ENCODE measurements at places on chromosomes 11 and 22. TPM values are rescaled to one million over a fixed set of nuclear protein-coding genes. Genes with fewer than 3 reads are reported as not detected.

Gene SMC1B
- not detected for total RNA-seq

Gene DRD4
- 1.2 TPM for total RNA-seq

DNA sequence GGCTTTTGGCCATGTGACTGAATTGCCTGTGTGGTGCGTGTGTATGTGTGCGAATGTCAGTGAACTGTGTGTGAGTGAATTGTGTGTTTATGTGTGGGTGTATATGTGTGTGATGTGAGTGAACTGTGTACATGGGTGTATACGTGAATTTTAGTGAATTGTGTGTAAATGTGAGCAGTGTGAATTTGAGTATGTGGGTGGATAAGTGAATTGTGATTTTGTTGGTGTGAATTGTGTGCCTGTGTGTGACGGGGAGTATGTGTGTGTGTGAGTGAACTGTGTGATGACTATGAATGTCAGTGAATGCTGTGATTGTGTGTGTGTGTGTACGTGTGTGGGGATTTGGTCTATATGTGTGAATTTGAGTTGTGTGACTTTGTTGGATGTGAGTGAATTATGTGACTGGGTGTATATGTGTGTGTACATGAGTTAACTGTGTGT, 3.5 kb downstream of the DDTL start:
- no peaks in the 10 kb centered on the region for H3K4me1 ChIP-seq
- H3K4me3 ChIP-seq, result no peak overlapping the region
- H3K27ac ChIP-seq, result no peak overlapping the region
- H3K27me3 ChIP-seq, result no peaks in the 10 kb centered on the region

GRCh38 chr11:130237282-130238006, 77.3 kb downstream of the ZBTB44 start:
- H3K36me3 ChIP-seq, result peaks cover 51% of the 10 kb centered on the region
- no peak overlapping the region for H3K27ac ChIP-seq
- no peak overlapping the region for H3K4me3 ChIP-seq
- no peak for DNase-seq

DNA sequence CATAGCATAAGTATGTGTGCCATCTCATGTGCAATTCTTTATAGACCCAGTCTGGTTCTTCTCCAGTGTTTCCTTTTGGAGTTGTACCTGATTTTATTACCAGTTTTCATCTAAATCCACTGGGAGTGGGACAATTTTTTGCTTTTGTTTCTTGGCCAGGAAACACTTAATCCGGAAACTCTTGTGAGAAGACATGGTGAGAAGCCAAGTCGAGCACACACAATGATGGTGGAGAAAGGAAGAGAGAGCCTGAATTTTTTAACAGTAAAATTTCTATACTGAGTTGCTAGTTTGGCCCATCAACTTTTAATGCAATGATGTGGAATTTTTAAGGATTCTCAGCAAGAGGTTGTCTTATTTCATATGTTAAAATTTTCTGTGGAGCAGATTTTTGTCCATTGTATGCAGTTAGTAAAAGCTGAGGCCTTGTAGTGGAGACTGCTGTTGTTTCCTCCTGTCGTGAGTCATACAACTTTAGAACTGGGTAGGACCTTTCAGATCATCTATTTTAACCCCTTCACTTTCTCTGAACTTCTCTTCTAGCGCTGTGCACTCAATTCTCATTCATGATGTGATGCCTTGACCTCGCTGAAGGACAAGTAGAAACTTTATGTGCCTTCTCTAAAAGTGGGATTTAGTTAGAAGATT, 17.1 kb downstream of the FAR1 start:
- H3K36me3 ChIP-seq, result no peaks in the 10 kb centered on the region
- no peak overlapping the region for H3K27ac ChIP-seq
- H3K4me3 ChIP-seq, result no peak overlapping the region
- H3K4me1 ChIP-seq, result no peaks in the 10 kb centered on the region
- no peak for DNase-seq
- no peaks in the 10 kb centered on the region for H3K27me3 ChIP-seq

Gene CASTOR1
- 15.9 TPM for total RNA-seq

Gene MIOX
- total RNA-seq, result not detected

GRCh38 chr11:32034680-32035079, 56.2 kb upstream of the RCN1 start:
- H3K4me1 ChIP-seq, result no peaks in the 10 kb centered on the region
- no peak for DNase-seq
- H3K27me3 ChIP-seq, result no peaks in the 10 kb centered on the region
- H3K4me3 ChIP-seq, result no peak overlapping the region
- no peak overlapping the region for H3K27ac ChIP-seq

Gene RASGRP2
- 27.6 TPM for total RNA-seq

DNA sequence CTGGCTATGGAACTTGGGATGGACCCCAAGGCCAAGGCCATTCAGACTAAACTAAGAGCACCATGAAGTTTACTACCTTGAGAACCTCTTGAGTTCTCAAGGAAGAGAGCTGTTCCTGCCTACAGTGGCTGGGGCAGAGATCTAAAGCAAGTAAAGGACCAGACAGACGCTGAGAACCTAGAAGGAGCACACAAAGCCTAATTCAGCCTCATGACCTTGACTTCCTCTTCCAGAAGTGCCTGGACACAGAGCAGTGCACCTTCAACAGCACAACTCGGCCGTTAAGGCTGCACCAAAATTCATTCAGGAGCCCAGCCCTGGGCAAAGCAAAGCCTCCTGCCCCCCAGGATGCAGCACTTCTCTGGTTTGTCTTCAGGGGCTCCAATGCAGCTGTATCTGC, 82.9 kb upstream of the AKIP1 start:
- peaks cover 20% of the 10 kb centered on the region for H3K4me1 ChIP-seq
- DNase-seq, result no peak
- H3K27me3 ChIP-seq, result no peaks in the 10 kb centered on the region
- no peak overlapping the region for H3K4me3 ChIP-seq
- H3K27ac ChIP-seq, result no peak overlapping the region

Gene GAL
- not detected for total RNA-seq

- no peak overlapping the region for H3K4me3 ChIP-seq
- H3K36me3 ChIP-seq, result no peaks in the 10 kb centered on the region
- no peak overlapping the region for H3K27ac ChIP-seq
- H3K4me1 ChIP-seq, result no peaks in the 10 kb centered on the region
- peaks cover 7% of the 10 kb centered on the region for H3K27me3 ChIP-seq
- DNase-seq, result no peak
These were observed 9.5 kb downstream of the RBMXL2 start for GRCh38 chr11:7098235-7098832.

DNA sequence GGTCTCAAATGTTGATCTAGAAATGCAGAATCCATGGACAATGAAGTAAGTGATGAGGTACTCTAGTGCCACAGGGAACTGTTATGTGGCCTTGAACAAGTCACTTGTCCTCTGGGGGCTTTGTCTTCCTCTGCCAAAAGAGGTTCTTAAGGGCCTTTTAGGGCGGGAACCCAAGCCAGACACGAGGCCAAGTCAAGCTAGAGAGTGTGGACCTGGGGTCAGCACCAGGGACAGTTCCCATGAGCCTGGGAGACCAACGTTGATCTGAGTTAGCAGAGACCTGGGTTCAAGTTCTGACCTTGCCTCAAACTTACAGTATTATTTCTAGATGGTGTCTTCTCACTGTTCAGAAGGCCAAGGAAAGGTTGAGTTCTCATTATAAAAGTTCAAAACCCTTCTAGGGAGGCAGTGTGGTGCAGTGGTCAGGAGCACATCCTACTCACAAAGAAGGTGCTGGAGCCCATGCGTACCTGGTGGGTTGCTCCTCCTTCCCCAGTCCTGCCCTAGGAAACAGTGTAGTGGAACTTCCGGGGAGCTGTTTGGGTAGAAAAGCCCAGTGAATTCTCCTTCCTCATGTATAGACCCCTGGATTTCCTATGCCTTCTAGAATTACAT, 121.5 kb downstream of the CHST1 start:
- no peak overlapping the region for H3K27ac ChIP-seq
- H3K36me3 ChIP-seq, result no peaks in the 10 kb centered on the region
- peaks cover 3% of the 10 kb centered on the region for H3K27me3 ChIP-seq
- DNase-seq, result no peak
- H3K4me3 ChIP-seq, result no peak overlapping the region

Gene SC5D
- 64.8 TPM for total RNA-seq

DNA sequence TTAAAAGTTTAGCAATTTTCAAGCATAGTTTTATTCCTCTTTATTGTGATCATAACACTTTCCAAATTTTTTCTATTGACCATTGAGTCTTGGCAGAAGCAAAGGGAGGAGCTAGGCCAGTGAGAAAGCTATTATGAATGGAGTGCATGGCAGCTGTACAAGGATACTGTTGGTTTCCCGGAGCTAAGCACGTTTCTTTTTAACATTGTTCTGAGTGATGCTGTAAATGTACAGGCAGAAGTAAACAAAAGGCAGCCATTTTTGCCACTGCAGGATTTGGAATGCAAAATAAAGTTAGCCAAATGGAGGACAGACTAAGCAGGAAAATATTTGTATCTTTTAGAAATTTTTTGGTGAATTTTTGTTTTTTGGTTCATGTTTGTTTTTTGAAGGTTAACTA, 16.2 kb downstream of the CBL start:
- H3K36me3 ChIP-seq, result no peaks in the 10 kb centered on the region
- H3K4me1 ChIP-seq, result no peaks in the 10 kb centered on the region
- no peaks in the 10 kb centered on the region for H3K27me3 ChIP-seq
- no peak overlapping the region for H3K4me3 ChIP-seq
- H3K27ac ChIP-seq, result no peak overlapping the region

Gene FXYD6
- total RNA-seq, result 59.0 TPM

GRCh38 chr22:17639247-17639741, 737 bp downstream of the BCL2L13 start:
- H3K27me3 ChIP-seq, result no peaks in the 10 kb centered on the region
- peaks cover 3% of the 10 kb centered on the region for H3K36me3 ChIP-seq
- H3K4me1 ChIP-seq, result peaks cover 19% of the 10 kb centered on the region
- peak overlapping the region; percentile 76 for H3K4me3 ChIP-seq
- no peak for DNase-seq

DNA sequence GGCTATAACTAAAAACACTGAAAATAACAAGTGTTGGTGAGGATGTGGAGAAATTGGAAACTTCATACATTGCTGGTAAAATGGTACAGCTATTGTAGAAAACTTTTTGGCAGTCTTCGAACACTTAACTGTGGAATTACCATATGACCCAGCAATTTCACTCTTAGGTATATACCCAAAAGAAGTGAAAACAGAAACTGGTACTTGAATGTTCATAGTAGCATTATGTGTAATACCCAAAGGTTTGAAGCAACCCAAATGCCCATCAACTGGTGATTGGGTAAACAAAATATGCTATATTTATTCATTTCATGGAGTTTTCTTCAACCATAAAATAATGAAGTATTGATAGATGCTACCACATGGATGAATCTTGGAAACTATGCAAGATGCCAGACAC, 40.8 kb upstream of the FTH1 start:
- peaks cover 10% of the 10 kb centered on the region for H3K4me1 ChIP-seq
- no peak for DNase-seq
- no peak overlapping the region for H3K4me3 ChIP-seq
- no peaks in the 10 kb centered on the region for H3K36me3 ChIP-seq

DNA sequence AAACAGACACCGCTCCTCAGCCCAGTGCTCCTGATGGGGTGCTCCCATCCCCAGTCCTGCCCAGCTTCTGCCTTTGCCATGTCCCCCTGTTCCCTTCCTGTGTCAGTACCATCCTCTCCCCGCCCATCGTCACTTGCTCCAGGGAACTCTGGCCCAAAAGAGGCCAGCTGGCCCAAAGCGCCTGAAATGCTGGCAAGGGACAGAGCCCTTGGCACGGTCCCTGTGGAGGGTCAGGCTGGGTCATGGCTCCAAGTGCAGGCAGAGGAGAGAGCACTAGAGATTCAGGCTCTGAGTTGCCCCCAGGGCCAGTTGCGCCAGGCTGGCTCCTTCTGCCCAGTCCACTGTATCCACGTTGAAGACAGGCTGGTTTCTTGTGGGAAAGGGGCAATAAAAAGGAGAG, 8.4 kb upstream of the HDHD5 start:
- H3K4me1 ChIP-seq, result peaks cover 11% of the 10 kb centered on the region
- H3K36me3 ChIP-seq, result no peaks in the 10 kb centered on the region
- no peak for DNase-seq
- no peak overlapping the region for H3K4me3 ChIP-seq
- no peak overlapping the region for H3K27ac ChIP-seq

DNA sequence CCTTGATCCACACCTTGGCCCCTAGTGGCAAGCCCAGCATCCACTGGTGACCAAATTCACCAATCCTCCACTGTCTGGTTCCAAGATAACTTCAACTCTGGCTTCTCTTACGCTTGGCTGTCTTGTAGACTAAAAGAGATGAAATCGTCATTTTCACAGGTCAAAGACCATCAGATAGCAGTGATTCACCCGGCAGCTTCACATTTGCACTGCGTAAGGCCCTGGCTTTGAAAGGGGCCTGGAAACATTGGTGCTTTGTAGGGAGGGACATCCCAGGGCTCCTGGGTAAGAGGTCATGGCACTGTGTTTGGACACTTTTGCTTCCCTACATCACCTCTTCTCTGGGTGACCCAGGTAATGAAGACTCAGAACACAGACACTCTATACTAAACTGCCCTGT, 30.1 kb upstream of the FADD start:
- no peaks in the 10 kb centered on the region for H3K27me3 ChIP-seq
- H3K4me1 ChIP-seq, result no peaks in the 10 kb centered on the region
- no peak overlapping the region for H3K4me3 ChIP-seq
- H3K36me3 ChIP-seq, result no peaks in the 10 kb centered on the region
- DNase-seq, result no peak
- H3K27ac ChIP-seq, result no peak overlapping the region

DNA sequence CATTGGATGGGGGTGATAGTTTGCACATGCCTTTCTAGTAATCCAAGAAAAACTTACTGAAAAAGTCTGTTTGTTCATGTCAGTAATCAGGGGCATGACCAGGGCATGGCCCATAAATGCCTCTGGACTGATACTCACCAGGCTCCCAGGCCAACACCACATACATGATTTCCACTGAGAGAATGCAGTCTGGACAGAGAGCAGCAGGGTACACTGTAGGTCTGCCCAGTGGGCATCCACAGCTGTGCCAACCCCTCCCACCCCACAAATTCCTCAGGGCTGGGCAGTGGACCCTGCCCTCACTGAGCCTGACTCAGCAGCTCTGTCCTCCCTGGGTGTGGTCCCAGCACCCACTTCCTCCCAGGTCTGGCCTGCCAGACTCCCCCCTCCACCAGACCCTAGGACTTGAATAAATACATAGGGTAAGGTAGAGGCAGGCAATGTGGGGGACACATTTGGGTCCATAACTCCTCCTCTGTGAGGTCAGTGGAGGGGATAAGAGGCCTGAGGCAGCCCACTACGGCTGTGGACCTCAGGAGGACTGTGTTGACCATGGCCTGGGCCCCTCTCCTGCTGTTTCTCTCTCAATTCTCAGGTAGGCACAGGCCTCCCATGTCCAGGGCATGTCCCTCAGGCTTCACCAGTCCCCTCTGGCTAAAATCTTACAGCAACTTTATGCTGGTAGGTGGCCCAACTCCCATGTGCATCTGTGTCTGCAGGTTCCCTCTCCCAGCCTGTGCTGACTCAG, 92.2 kb upstream of the TOP3B start:
- no peak overlapping the region for H3K27ac ChIP-seq
- no peaks in the 10 kb centered on the region for H3K36me3 ChIP-seq
- peaks cover 5% of the 10 kb centered on the region for H3K27me3 ChIP-seq
- no peaks in the 10 kb centered on the region for H3K4me1 ChIP-seq
- no peak for DNase-seq

GRCh38 chr11:76206327-76207081, at the start of gene WNT11:
Gene WNT11 (minus strand): TSS chr11:76206502. CDS start chr11:76206407, 95 bp downstream.
- H3K36me3 ChIP-seq, result no peaks in the 10 kb centered on the region
- peaks cover 27% of the 10 kb centered on the region for H3K4me1 ChIP-seq
- peak within 1 kb of the TSS; percentile 63 for H3K4me3 ChIP-seq
- H3K27ac ChIP-seq, result no peak within 1 kb of the TSS
- peaks cover 17% of the 10 kb centered on the region for H3K27me3 ChIP-seq
